ENCODE measurements at places on chromosomes 5 and 9.
A peak's percentile ranks its signal among the peaks of the same experiment; 100 is the strongest.

GRCh38 chr5:14762549-14763216, 98.2 kb downstream of the OTULIN start:
- DNase-seq: no peak

GRCh38 chr9:121313458-121314152, 45.6 kb downstream of the GSN start:
- no peak for DNase-seq

GRCh38 chr5:159340511-159340910, 10.2 kb upstream of the IL12B start:
- DNase-seq: no peak

DNA sequence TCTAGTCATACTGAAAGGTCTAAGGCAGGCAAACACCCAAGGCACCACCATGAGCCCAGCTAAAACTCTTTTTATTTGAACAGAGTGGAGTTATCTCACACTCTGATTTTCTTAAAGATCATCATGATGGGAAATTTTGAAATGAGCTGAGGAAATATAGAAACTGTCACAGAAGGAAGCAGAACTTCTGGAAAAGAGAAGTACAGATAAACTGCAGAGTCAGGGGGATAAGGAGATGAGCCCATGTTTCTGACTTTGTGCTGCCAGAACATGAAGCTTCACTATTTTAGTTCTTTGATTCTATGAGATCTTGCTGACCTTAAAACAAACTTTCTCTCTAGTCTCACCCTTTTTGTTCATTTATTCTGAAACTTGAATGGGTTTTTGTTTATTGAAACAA, 406.5 kb upstream of the EDIL3 start:
- DNase-seq: no peak

- DNase-seq: no peak
Measured at GRCh38 chr5:51860532-51861018, 477.3 kb downstream of the ISL1 start.

- DNase-seq: peak; percentile 79
Measured at GRCh38 chr5:134948911-134949310, 18.8 kb upstream of the CATSPER3 start.

Data from fibroblast of mammary gland (primary cell).